ENCODE measurements at places on chromosomes 1 and 21. TPM values are rescaled to one million over a fixed set of nuclear protein-coding genes. Genes with fewer than 3 reads are reported as not detected.

CRYZ gene
- 32.9 TPM for total RNA-seq

INSRR gene
- not detected for total RNA-seq

RNF186 gene
- total RNA-seq = not detected

SLC22A15 gene
- total RNA-seq = 22.6 TPM

SPATA17 gene
- total RNA-seq = 0.53 TPM

EIF3I gene
- 626 TPM for total RNA-seq

HSD3B2 gene
- not detected for total RNA-seq

KRTAP19-1 gene
- not detected for total RNA-seq

ACADM gene
- 13.7 TPM for total RNA-seq

SEC22B gene
- total RNA-seq = 20.0 TPM

PTPRC gene
- total RNA-seq = not detected

AGTRAP gene
- 48.4 TPM for total RNA-seq

TMEM82 gene
- not detected for total RNA-seq

ZMYND12 gene
- 0.26 TPM for total RNA-seq

OR6N1 gene
- not detected for total RNA-seq

RGS1 gene
- total RNA-seq = not detected

PDE4B gene
- total RNA-seq = not detected
